ENCODE measurements at places on chromosomes 4 and X.

DNA sequence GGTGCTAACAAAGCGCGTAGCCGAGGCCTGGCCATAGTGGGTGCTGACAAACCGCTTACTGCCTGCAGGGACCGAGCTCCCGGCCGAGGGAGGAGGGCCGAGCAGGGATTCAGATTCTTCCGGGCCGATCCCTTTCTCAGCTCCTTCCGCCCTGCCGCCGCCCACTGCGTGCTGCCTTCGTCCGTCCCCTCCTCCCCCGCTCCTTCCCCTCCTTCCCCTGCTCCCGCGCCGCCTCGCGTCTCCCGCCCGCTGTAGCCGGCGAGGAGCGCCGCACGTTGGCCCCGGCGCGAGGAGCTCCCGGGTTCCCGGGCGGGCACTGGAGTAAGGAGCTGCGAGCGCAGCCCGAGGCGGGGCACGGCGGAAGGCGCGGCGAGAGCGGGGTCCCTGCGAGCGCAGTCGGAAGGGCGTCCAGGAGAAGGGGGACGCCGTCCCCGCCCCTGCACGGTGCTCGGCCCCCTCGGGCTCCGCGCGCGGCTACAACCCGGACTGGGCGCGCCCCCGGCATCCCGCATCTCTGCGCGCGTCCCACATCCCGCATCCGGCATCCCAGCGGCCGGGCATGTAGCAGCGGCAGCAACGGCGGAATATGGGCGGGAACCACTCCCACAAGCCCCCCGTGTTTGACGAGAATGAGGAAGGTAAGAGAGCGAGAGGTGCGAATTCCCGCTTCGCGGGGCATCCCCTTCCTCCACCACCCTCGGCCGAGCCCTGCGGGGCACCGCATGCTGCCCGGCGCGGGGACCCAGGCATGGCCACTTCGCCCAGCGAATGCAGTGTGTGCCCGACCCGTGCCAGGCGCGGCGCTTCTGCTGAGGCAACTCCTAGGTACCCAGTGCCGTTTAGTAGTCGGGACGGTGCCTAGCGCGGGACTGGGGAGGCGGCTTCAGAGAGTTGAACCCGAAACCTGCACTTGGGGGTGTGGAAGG lies at the start of gene STK32B:
Gene STK32B (plus strand): TSS at position 203 of the 926 bp plus-strand sequence.
- peak within 1 kb of the TSS; percentile 51 for H3K4me3 ChIP-seq
- H3K27me3 ChIP-seq = peaks cover 45% of the 10 kb centered on the region
- DNase-seq = no peak
- H3K36me3 ChIP-seq = no peaks in the 10 kb centered on the region

GRCh38 chr4:175657571-175657970 lies 154.5 kb downstream of the GPM6A start:
- no peaks in the 10 kb centered on the region for H3K36me3 ChIP-seq
- no peak for DNase-seq
- no peak overlapping the region for H3K4me3 ChIP-seq

GRCh38 chrX:121869876-121870477 lies 822.6 kb downstream of the GLUD2 start:
- H3K4me3 ChIP-seq = no peak overlapping the region
- no peak overlapping the region for H3K27ac ChIP-seq
- no peaks in the 10 kb centered on the region for H3K36me3 ChIP-seq
- H3K27me3 ChIP-seq = no peaks in the 10 kb centered on the region
- no peak for DNase-seq

GRCh38 chrX:42129022-42129940 lies 205.9 kb upstream of the CASK start:
- H3K27me3 ChIP-seq = peaks cover 2% of the 10 kb centered on the region
- peaks cover 47% of the 10 kb centered on the region for H3K4me1 ChIP-seq
- peak overlapping the region; percentile 9 for H3K27ac ChIP-seq

DNA sequence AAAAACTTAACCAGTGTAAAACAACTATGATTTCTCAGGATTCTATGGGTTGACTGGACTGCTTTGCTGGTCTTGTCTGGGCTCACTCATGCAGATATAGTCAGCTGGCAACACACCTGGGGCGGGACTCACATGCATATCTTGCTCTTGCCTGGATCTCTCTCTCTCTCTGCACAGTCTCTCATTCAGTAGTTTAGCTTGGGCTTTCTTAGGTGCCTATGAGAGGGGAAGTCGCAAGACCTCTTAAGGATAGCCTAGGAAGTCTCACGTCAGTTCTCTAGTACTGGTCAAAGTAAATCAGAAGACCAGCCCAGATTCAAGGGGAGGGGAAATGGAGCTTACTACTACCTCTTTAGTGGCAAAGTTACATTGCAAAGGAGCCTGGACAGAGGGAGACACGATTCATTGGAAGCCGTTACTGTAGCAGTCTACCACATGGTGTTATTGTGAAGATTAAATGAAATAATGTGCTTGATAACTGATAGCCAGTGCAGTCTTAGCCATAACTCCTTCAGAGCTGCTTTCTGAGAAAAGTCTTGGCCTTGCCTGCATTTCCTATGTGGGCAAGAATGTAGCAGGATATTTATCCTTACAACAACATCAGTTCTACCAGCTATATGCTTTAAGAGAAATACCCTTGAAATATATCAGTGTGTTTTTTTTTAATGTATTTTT lies 2.1 kb downstream of the COPS4 start:
- no peak for DNase-seq
- H3K4me3 ChIP-seq = peak overlapping the region; percentile 6
- peaks cover 20% of the 10 kb centered on the region for H3K4me1 ChIP-seq
- no peak overlapping the region for H3K27ac ChIP-seq
- H3K27me3 ChIP-seq = no peaks in the 10 kb centered on the region

DNA sequence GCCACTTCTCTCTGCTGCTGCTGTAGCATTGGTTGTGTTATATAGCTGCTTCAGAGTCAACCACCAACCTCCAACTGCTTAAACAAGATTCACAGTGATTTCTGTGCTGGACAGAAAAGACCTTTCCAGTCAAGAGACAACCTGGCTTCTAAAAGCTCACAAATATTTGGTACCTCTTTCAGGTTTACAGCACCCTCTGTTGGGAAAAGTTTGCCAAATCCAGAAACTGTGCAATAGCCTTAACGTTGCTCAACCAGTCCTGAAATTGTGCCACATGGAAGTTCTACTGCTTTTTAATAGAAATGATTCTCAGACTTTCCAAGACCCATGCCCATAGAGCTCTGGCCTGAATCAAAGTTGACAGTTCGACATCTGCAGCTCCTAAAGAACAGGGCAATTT lies 842.1 kb upstream of the HTR2C start:
- no peaks in the 10 kb centered on the region for H3K36me3 ChIP-seq
- H3K27me3 ChIP-seq = no peaks in the 10 kb centered on the region
- no peak overlapping the region for H3K27ac ChIP-seq
- no peak overlapping the region for H3K4me3 ChIP-seq

GRCh38 chrX:141301017-141301416 lies 58.7 kb upstream of the SPANXC start:
- no peaks in the 10 kb centered on the region for H3K36me3 ChIP-seq
- H3K4me1 ChIP-seq = no peaks in the 10 kb centered on the region
- H3K4me3 ChIP-seq = no peak overlapping the region
- no peaks in the 10 kb centered on the region for H3K27me3 ChIP-seq
- no peak for DNase-seq
- H3K27ac ChIP-seq = no peak overlapping the region

DNA sequence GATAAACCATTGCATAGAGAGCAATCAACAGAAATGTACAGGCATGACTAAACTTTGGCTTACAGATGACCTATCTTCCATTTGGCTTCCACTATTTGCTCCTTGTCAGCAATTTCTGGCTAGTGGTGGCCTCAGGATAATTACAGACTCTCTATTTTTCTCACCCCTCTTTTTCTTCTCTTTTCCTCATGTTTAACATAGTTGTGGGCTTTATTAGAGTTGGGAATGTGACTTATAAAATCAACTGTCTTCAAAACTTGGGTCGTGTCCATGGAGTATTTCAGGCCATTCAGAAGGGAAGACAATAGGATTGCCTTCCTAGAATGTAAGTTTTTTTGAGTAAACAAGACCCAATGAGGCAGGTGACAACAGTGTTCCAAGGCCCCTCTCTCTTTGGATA lies 236.2 kb downstream of the FRAS1 start:
- H3K4me3 ChIP-seq = no peak overlapping the region
- no peak for DNase-seq
- peaks cover 12% of the 10 kb centered on the region for H3K27me3 ChIP-seq
- H3K27ac ChIP-seq = no peak overlapping the region
- H3K4me1 ChIP-seq = peaks cover 11% of the 10 kb centered on the region
- H3K36me3 ChIP-seq = no peaks in the 10 kb centered on the region

GRCh38 chrX:24696294-24696693 lies 2.6 kb downstream of the POLA1 start:
- H3K4me3 ChIP-seq = no peak overlapping the region
- no peaks in the 10 kb centered on the region for H3K27me3 ChIP-seq
- H3K4me1 ChIP-seq = peaks cover 11% of the 10 kb centered on the region
- peaks cover 20% of the 10 kb centered on the region for H3K36me3 ChIP-seq

GRCh38 chr4:93878566-93878965 lies 50.0 kb downstream of the ATOH1 start:
- H3K27me3 ChIP-seq = no peaks in the 10 kb centered on the region
- H3K27ac ChIP-seq = no peak overlapping the region
- no peak overlapping the region for H3K4me3 ChIP-seq
- no peaks in the 10 kb centered on the region for H3K36me3 ChIP-seq

GRCh38 chrX:76428243-76429130 lies 977 bp downstream of the MAGEE1 start:
- H3K27me3 ChIP-seq = no peaks in the 10 kb centered on the region
- peak overlapping the region; percentile 85 for H3K4me3 ChIP-seq
- H3K4me1 ChIP-seq = peaks cover 8% of the 10 kb centered on the region
- peak; percentile 23 for DNase-seq

DNA sequence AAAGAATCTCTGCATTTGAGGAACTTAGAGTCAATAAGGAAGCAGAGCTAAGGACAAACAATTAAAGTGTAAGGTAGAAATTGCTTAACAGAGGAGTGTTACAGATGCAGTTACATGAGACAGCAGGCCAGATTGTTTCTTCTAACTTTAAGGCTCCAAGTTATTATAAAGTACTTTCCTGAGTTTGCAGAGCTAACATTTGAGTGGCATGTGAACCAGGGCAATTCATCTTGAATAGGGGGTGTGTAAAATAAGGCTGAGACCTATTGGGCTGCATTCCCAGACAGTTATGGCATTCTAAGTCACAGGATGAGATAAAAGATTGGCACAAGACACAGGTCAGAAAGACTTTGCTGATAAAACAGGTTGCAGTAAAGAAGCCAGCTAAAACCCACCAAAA lies 7.6 kb upstream of the LNX1 start:
- H3K27ac ChIP-seq = no peak overlapping the region
- H3K4me3 ChIP-seq = no peak overlapping the region
- H3K27me3 ChIP-seq = no peaks in the 10 kb centered on the region
- no peak for DNase-seq
- H3K4me1 ChIP-seq = no peaks in the 10 kb centered on the region

DNA sequence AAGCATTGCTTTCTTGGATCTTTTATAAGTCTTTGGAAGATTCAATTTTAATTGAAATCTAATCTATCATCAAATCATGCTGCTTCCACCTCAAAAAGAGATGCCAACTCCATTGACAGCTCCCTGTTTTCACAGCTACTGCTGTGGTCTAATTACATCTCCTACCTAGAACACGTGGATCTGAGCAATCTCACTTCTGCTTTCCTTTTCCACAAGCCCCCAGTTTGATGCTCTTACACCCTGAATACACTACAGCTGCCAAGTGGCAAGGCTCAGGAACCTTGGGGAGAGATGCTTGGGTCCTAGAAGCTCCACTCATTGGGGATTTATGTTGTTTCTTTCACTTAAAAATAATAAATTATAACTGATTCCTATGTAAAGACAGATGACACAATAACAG lies 172.0 kb downstream of the CFAP299 start:
- H3K4me3 ChIP-seq = no peak overlapping the region
- H3K36me3 ChIP-seq = no peaks in the 10 kb centered on the region
- H3K27me3 ChIP-seq = peaks cover 3% of the 10 kb centered on the region
- no peak overlapping the region for H3K27ac ChIP-seq
- H3K4me1 ChIP-seq = no peaks in the 10 kb centered on the region

- H3K27me3 ChIP-seq = peaks cover 10% of the 10 kb centered on the region
- no peak overlapping the region for H3K4me3 ChIP-seq
- H3K4me1 ChIP-seq = peaks cover 10% of the 10 kb centered on the region
These were observed 37.2 kb upstream of the FAM9B start for GRCh38 chrX:9071031-9071650.

DNA sequence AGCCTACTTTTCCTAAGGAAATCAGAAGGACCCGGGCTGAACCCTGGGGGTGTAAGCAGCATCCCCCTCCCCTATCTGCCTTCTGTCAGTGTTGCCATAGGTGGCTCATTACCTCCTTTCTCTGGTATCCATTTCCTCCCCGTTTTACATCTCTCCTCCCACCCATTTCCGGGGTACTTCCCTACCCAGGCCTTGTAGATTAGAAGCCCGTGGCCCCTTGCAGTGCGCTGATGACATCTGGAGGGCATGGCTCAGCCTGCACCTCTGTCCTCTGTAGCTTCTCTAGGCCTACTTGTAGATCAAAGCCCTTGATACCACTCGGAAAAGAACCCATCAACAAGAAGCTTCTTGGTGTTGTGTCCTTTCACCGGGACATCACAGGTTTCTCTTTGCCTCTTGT lies 71.8 kb downstream of the NBDY start:
- peaks cover 10% of the 10 kb centered on the region for H3K36me3 ChIP-seq
- peak; percentile 39 for DNase-seq
- H3K27ac ChIP-seq = peak overlapping the region; percentile 92
- peak overlapping the region; percentile 62 for H3K4me3 ChIP-seq
- peaks cover 40% of the 10 kb centered on the region for H3K4me1 ChIP-seq

DNA sequence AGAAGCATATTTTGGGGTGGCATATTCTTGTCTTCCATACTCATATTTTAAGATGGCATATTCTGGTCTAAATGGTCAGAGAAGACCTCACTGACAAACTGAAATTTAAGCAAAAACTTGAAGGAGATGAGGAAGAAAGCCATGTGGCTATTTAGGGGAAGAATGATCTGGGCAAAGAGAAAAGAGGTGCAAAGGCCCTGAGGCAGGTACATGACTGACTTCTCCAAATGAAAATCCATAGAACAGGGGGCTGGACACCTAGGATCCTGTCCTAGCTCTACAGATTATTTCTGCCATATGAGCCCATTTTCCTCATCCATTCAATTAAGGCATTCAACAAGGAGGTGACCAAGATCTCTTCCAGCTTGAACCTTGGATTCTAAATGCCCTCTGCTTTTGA lies 105.6 kb downstream of the IRF2 start:
- no peaks in the 10 kb centered on the region for H3K27me3 ChIP-seq
- no peaks in the 10 kb centered on the region for H3K36me3 ChIP-seq
- peaks cover 7% of the 10 kb centered on the region for H3K4me1 ChIP-seq
- no peak overlapping the region for H3K4me3 ChIP-seq

- peaks cover 19% of the 10 kb centered on the region for H3K36me3 ChIP-seq
- no peaks in the 10 kb centered on the region for H3K27me3 ChIP-seq
- no peak for DNase-seq
- H3K4me1 ChIP-seq = peaks cover 38% of the 10 kb centered on the region
- no peak overlapping the region for H3K27ac ChIP-seq
- H3K4me3 ChIP-seq = no peak overlapping the region
These were observed 15.1 kb downstream of the SMS start for GRCh38 chrX:21955403-21956189.

DNA sequence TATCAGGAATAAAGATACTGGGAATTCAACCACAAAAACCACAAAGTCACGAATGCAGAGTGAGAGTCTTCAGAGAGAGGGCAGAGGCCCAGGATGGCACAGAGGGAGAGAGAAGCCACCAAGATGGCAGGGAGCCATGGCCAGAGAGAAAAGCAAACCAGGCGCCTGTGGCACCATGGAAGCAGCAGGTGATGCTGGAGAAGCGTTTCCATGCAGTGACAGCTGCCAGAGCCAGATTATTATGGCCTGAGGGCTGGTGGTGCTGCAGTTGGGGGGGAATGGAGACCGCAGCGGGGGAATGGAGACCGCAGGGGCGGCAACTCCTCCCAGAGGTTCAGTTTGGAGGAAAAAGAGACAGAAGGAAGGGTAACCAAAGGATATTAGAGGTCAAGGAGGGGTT lies 5.8 kb downstream of the TAFAZZIN start:
- peaks cover 22% of the 10 kb centered on the region for H3K36me3 ChIP-seq
- DNase-seq = no peak
- H3K4me3 ChIP-seq = no peak overlapping the region
- no peak overlapping the region for H3K27ac ChIP-seq
- H3K27me3 ChIP-seq = no peaks in the 10 kb centered on the region
